ENCODE measurements at places on chromosomes 2 and 18. TPM values are rescaled to one million over a fixed set of nuclear protein-coding genes. Genes with fewer than 3 reads are reported as not detected.

- no peak overlapping the region for H3K27ac ChIP-seq
- no peaks in the 10 kb centered on the region for H3K4me1 ChIP-seq
- no peaks in the 10 kb centered on the region for H3K36me3 ChIP-seq
- DNase-seq, result no peak
- H3K4me3 ChIP-seq, result no peak overlapping the region
These were observed 53.7 kb upstream of the SLC4A10 start for GRCh38 chr2:161570424-161571050.

DNA sequence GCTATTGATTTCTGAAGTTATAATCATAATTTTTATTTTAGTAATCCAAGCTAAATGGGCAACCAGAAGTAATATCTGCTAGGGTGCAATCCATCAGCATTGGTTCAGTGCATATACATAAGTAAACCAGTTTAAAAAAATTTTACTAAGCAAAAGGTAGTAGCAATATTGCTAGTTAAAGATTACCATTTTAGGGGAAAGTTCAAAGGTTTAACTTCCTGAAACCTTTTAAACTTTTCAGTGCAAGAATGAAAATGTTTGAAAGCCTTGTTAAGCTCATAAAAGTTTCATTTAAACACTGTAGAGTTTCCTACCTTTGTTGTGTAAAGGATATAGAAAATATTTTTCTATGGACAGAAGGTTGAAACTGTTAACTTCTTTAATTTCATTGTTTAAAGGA, 31.0 kb upstream of the EPB41L5 start:
- H3K36me3 ChIP-seq, result no peaks in the 10 kb centered on the region
- no peak overlapping the region for H3K4me3 ChIP-seq
- no peaks in the 10 kb centered on the region for H3K4me1 ChIP-seq
- H3K27ac ChIP-seq, result peak overlapping the region; percentile 7
- DNase-seq, result no peak

- H3K4me3 ChIP-seq, result no peak overlapping the region
- no peaks in the 10 kb centered on the region for H3K27me3 ChIP-seq
- DNase-seq, result peak; percentile 48
- H3K27ac ChIP-seq, result peak overlapping the region; percentile 10
These were observed 449.3 kb downstream of the SLC4A3 start for GRCh38 chr2:220076734-220077133.

DNA sequence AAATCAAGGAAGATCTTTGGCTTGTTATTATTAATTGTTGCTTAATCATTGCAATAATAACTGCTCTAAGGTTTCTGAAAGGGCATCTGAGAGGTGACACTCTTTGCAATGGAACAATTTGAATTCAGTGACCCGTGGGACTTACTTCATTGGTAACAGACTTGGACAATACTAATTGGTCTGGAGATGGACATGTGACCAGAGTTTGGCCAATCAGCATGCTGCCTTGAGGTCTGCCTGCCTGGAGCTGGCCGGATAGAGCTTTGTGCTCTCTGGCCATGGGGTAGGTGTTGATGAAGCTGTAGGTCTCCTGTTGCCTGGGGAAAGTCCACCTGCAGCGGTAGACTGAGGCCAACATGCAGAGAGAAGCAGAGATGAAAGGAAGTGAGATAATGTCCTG, 24.0 kb upstream of the VPS4B start:
- H3K4me1 ChIP-seq, result no peaks in the 10 kb centered on the region
- no peaks in the 10 kb centered on the region for H3K27me3 ChIP-seq
- H3K36me3 ChIP-seq, result no peaks in the 10 kb centered on the region

DNA sequence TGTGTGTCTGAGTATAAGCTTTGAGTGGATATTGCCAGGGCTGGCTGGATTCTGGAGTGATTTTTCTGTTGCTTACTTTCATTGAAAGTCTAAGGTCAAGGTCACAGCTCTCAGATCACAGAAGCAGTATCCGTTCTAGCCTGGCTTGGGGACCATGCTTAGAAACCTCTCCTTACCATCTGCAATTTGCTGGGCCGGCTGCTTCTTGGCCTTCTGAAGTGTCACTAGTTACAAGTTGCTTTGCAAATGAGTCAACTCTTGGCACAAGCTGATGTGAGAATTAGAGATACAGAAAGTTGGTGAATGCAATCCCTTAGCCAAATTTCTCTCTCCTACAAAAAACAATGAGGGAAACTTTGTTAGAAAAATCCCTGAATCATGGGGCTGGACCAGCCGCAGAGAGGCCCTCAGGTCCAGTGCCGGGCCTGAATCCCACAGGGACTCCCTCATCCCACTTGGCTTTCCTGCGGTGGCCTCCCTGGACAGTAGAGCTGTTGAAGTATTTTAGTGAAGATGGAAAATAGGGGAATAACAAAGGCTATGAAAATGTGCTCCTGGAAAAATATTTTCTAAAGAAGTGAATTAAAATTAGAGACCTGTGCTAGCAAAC, 92.7 kb upstream of the CNGA3 start:
- H3K27me3 ChIP-seq, result no peaks in the 10 kb centered on the region
- no peak overlapping the region for H3K4me3 ChIP-seq
- H3K4me1 ChIP-seq, result no peaks in the 10 kb centered on the region
- no peak for DNase-seq

DNA sequence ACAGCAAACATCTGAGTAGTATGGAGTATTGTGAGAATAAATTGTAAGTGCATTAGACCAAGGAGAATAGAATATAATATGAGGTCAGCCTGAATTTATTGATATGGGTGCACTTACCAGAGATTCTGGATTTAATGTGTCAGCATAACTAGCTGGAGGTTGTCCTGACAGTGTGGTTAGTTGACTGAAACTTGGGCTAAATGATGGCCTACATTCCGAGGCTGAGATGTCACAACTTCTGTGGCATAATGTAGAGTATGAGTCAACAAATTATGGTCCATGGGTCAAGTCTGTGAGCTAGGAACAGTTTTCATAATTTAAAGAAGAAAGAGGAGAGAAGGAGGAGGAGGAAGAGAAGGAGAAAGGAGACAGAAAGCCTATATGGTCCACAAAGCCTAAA, 127.6 kb downstream of the QPCT start:
- no peak overlapping the region for H3K27ac ChIP-seq
- H3K4me1 ChIP-seq, result peaks cover 17% of the 10 kb centered on the region
- no peaks in the 10 kb centered on the region for H3K27me3 ChIP-seq
- no peak for DNase-seq
- no peaks in the 10 kb centered on the region for H3K36me3 ChIP-seq

GRCh38 chr2:174780191-174780840, 16.0 kb upstream of the CHRNA1 start:
- DNase-seq, result no peak
- peaks cover 23% of the 10 kb centered on the region for H3K4me1 ChIP-seq
- H3K27ac ChIP-seq, result no peak overlapping the region
- H3K4me3 ChIP-seq, result no peak overlapping the region
- H3K27me3 ChIP-seq, result no peaks in the 10 kb centered on the region

DNA sequence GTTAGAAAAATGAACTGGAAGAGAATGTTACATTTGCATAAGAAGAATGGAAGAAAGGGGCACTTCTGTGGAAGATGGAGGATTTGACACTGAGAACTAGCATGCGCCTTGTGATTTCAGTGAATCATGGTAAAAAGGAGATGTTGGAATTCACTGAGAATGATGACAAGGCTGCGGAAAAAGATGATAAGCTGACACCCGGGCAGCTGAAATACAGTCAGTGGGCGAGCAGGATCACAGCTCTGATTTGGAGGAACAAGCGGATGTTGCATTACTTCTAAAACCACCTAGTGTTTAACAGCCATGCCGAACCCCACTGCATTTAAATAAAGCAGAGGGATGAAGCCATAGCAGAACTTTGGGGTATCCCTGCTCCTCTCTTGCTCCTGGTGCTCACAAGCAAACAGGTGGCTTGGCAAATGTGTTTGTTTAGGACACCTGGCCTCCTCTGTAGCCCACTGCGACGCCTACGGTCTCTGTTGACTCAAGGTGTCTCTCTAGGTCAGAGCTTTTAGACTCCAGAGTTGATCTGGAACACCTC, 134.9 kb downstream of the NDUFA10 start:
- H3K4me1 ChIP-seq, result no peaks in the 10 kb centered on the region
- H3K27ac ChIP-seq, result no peak overlapping the region
- no peaks in the 10 kb centered on the region for H3K36me3 ChIP-seq
- no peak overlapping the region for H3K4me3 ChIP-seq

DNA sequence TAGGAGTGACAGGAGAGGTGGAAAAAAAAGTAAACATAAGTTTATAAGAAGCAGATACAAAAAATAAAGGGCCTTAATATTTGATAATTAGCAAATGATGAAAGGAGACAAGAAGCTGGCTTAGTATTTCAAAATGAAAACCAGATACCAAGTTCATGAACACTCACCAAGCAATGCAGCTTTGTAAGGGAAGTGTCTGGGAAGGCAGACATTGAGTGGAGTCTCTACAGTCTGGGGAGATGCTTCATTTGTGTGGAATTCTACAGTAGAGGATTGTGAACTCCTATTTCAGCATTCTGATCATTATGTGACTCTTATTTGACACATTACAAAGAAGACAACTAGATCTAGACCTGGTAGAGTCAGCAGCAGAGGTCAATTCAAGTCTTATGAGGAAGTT, 1072.7 kb downstream of the DSC3 start:
- H3K4me1 ChIP-seq, result no peaks in the 10 kb centered on the region
- H3K4me3 ChIP-seq, result no peak overlapping the region
- no peak for DNase-seq
- H3K36me3 ChIP-seq, result no peaks in the 10 kb centered on the region
- no peaks in the 10 kb centered on the region for H3K27me3 ChIP-seq

DNA sequence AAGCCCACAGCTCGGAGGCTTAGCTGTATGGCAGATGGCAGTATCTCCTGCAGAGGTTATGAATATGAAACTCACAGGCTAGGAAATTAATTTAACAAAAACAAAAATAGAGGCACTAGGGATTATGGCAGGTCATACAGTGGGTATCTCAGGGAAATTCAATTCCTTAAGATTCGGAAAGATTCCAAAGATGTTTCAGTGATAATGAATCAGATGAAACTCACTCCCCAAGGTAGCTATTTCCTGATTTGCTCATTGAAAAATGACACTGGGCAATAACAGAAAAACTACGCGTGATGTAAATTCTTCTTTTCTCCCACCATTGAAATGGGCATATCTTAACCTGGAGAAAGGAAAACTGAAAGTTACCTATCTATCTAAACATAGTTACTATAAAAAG, 414.1 kb downstream of the STK39 start:
- H3K36me3 ChIP-seq, result no peaks in the 10 kb centered on the region
- no peak overlapping the region for H3K27ac ChIP-seq
- no peak for DNase-seq
- no peaks in the 10 kb centered on the region for H3K4me1 ChIP-seq

- no peaks in the 10 kb centered on the region for H3K4me1 ChIP-seq
- no peaks in the 10 kb centered on the region for H3K27me3 ChIP-seq
- H3K4me3 ChIP-seq, result no peak overlapping the region
- DNase-seq, result no peak
These were observed 262.4 kb upstream of the CHST9 start for GRCh38 chr18:27447451-27447881.

- DNase-seq, result no peak
- no peaks in the 10 kb centered on the region for H3K36me3 ChIP-seq
- no peak overlapping the region for H3K4me3 ChIP-seq
- H3K27ac ChIP-seq, result peak overlapping the region; percentile 2
- H3K4me1 ChIP-seq, result no peaks in the 10 kb centered on the region
These were observed 275.5 kb downstream of the SS18 start for GRCh38 chr18:25814841-25815458.

DNA sequence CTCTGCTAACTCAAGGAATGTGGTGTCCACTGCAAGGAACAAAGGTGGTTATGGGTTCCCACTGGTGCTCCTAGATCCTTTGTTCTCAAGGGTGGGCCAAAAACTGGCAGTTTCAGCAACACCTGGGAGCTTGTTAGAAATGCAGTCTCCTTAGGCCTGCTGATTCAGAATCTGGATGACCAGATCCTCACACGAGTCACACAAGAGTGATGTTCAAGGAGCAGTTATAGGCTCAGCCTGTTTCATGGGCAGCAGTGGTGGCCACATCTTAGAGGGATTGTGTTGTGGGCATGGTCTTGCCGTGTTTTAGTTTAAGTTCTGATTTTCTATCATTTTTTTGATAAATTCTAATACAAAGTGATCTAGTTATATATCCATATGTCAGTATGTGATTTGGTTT, 28.7 kb upstream of the MGAT5 start:
- DNase-seq, result no peak
- no peaks in the 10 kb centered on the region for H3K36me3 ChIP-seq
- no peaks in the 10 kb centered on the region for H3K4me1 ChIP-seq

DNA sequence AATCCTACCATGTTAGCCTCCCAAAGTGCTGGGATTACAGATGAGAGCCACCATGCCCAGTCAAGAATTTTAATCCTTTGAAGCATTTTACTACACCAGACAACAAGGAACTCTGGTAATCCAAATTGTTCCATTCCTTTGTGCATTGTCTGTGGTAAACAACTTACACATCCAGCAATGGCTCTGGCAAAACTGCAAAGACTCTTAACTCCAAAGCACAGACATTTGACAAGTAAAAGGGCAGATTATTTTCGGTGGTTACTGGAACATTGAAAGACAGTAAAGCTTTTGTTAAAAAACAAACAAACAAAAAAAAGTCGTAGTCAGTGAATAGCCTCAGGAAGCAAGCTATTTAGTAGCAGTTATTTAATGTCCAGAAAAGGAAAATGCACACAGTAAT, 33.2 kb upstream of the RMND5A start:
- H3K4me3 ChIP-seq, result no peak overlapping the region
- H3K36me3 ChIP-seq, result no peaks in the 10 kb centered on the region
- no peak for DNase-seq
- H3K4me1 ChIP-seq, result no peaks in the 10 kb centered on the region
- no peaks in the 10 kb centered on the region for H3K27me3 ChIP-seq

DNA sequence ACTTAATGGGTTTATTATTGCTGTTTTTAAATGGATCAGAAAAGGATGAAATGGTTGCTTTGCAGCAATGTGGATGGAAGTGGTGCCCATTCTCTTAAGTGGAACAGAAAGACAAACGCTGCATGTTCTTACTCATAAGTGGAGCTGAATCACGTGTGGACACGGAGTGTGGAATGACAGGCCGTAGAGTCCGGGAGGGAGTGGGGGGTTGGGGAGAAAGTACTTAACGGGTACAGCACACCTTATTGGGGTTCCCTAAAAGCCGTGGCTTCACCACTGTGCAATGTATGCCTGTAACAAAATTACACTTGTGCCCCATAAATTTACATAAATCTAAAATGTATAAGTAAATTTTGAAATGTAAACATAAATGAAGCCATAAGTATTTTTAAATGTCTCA, 64.0 kb upstream of the CTDP1 start:
- H3K27me3 ChIP-seq, result no peaks in the 10 kb centered on the region
- H3K4me3 ChIP-seq, result no peak overlapping the region
- H3K27ac ChIP-seq, result no peak overlapping the region
- DNase-seq, result no peak
- no peaks in the 10 kb centered on the region for H3K36me3 ChIP-seq

GRCh38 chr18:59715966-59716369, 18.7 kb upstream of the CCBE1 start:
- H3K4me1 ChIP-seq, result no peaks in the 10 kb centered on the region
- peaks cover 25% of the 10 kb centered on the region for H3K27me3 ChIP-seq
- H3K4me3 ChIP-seq, result no peak overlapping the region
- no peaks in the 10 kb centered on the region for H3K36me3 ChIP-seq
- H3K27ac ChIP-seq, result no peak overlapping the region

GRCh38 chr2:19900931-19901441, 797 bp downstream of the TTC32 start:
- H3K36me3 ChIP-seq, result no peaks in the 10 kb centered on the region
- no peaks in the 10 kb centered on the region for H3K27me3 ChIP-seq

GRCh38 chr2:102718387-102719316, 43.2 kb upstream of the TMEM182 start:
- no peaks in the 10 kb centered on the region for H3K27me3 ChIP-seq
- no peak for DNase-seq
- no peak overlapping the region for H3K27ac ChIP-seq
- no peak overlapping the region for H3K4me3 ChIP-seq
- H3K36me3 ChIP-seq, result no peaks in the 10 kb centered on the region
- no peaks in the 10 kb centered on the region for H3K4me1 ChIP-seq

Gene NTSR2
- total RNA-seq, result not detected

Gene C2orf80
- not detected for total RNA-seq

Gene MIB1
- 62.3 TPM for total RNA-seq

Gene ALPP
- total RNA-seq, result 6.5 TPM

Gene FAM237A
- not detected for total RNA-seq

Measured in hepatocyte (in vitro differentiated cells).